Osteoblast (primary cell): ENCODE measurements at places on chromosomes 6 and 20. TPM values are rescaled to one million over a fixed set of nuclear protein-coding genes. Genes with fewer than 3 reads are reported as not detected.

The ENPP5 gene
- 2.5 and 5.3 TPM in 2 replicates for total RNA-seq

The SSTR4 gene
- total RNA-seq = not detected in 2 replicates

The KHDC1L gene
- 0.72 TPM in 1 of 2 replicates, not detected in the other for total RNA-seq

The CST5 gene
- total RNA-seq = not detected in 2 replicates

The GPR63 gene
- under 0.01 TPM in 2 replicates for total RNA-seq

The CST11 gene
- total RNA-seq = not detected in 2 replicates

The HLA-DPA1 gene
- total RNA-seq = 5.4 and 30.4 TPM in 2 replicates

The ID1 gene
- total RNA-seq = 56.3 and 82.5 TPM in 2 replicates

The TPD52L1 gene
- 22.7 and 35.5 TPM in 2 replicates for total RNA-seq

The ACSS1 gene
- total RNA-seq = 1.4 and 2.1 TPM in 2 replicates

The DDX43 gene
- total RNA-seq = 5.0 and 8.7 TPM in 2 replicates

- DNase-seq = peak; percentile 95
Observed at GRCh38 chr6:136550330-136551071, at the start of gene MAP7. Gene MAP7 (minus strand): TSS chr6:136550422. CDS start chr6:136550408, 14 bp downstream.

DNA sequence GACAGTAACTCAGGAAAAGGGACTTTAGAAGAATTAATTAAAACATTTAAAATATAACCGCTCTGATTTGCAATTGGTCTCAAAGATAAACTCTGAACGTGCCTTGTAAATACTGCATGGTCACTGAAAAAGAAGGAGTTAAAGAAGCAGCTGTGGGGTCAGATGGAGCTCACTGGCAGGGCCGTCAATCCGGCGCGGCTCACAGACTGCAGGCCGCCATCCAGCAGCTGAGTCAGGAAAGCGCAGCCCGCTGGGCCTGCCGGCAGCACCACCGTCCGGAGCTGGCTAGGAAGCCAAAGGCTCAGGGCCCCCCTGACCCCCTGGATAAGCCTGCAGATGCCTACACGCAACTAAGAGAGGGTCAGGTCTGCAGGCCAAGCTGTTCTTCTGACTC lies 54.2 kb upstream of the FRMD1 start:
- peak; percentile 93 for DNase-seq

- DNase-seq = no peak
Observed at GRCh38 chr20:38651154-38651553, 49.5 kb downstream of the ARHGAP40 start.

DNA sequence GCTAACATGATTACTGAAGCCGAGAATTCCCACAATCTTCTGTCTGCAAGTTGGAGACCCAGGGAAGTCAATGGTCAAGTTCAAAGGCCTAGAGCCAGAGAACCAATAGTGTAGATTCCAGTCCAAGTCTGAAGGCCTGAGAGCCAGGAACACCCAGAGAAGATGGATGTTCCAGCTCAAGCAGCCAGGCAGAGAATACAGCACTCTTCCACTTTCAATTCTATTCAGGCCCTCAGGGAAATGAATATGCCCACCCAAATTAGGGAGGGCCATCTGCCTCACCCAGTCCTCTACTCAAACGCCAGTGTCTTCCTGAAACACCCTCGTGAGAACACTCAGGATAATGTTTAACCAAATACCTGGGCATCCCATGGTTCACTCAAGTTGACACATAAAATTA lies 123.5 kb downstream of the THBS2 start:
- DNase-seq = no peak

DNA sequence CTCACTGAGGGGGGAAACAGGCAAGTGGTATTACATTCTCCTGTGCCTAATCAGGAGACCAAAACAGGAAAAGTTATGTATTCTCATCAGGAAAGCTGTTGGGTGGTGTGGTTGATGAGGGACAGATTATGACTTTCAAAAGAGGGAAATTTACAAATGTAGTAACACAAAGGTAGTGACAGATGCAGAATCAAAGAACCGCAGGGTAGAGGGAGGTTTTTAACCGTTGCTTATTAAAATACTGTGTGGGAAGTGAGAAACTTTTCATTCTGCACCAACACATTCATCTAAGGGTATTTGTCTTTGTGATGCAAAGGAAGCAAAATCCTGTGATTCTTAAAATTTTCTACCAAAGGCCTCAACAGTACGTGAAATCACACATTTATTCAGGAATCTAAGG lies 288.2 kb upstream of the MAN1A1 start:
- no peak for DNase-seq

GRCh38 chr20:17314264-17314663 lies 87.4 kb downstream of the PCSK2 start:
- no peak for DNase-seq

GRCh38 chr20:32482442-32483261 lies 102.5 kb downstream of the NOL4L start:
- peak; percentile 82 for DNase-seq

DNA sequence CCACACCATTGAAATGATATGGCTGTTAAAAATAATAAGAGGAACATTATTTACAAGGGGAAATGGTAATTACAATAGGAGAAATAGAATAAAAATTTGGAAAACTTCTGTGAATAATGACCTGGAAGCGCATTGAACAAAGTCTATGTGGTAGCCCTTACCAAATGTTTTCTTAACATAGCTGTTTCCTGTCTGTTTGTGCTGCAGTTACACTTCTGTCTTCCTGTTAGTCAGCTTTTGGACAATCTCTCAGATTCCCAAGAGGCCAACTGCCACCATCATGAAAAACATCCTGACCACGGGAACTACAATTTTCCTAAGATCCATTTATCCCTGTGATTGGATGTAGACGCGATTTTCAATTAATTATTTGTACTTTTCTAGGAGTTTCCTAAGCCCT lies 754.4 kb upstream of the MARCKS start:
- no peak for DNase-seq

- peak; percentile 88 for DNase-seq
Observed at GRCh38 chr6:2839195-2839981, 2.3 kb downstream of the SERPINB1 start.

GRCh38 chr6:23403460-23403859 lies 722.6 kb upstream of the NRSN1 start:
- no peak for DNase-seq

GRCh38 chr6:75579951-75580350 lies 21.7 kb upstream of the SENP6 start:
- DNase-seq = no peak

DNA sequence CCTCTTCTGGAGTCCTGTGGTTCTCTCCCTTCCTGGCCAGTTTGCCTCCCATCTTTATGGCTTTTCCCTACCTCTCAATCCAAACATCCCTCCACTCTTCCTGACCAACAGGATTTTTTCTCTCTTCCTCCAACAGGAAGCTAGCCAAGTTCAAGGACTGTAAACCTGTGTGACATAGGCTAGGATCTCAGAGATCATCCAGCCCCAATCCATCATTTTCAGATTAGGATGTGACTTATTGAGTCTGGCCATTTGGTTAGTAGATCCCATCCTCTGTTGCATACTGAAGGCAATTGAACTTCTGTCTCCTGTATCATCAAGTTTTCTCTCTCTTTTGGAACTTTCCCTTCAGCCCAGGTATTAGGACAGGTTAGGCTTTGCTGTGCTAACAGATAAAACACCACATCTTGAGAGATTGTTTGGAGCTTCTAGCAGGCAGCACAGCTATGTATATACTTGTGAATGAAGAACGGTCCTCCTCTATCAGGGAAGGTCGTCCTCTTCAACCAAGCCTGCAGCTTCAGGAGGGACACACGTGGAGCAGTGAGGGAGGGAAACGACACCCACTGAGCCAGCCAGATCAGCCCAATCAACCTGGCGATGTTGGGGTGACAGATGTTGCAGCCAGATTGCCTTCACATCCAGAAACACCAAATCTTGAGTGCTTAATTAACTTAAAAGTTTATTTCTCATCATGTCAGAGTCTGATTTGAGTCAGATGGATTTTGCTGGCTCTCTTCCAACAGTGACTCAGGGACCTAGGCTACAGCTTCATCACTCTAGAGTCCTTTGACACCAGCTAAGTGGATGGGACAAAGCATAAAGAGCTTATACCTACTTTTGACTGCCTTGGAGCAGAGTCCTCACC lies 106.8 kb downstream of the GJA10 start:
- no peak for DNase-seq

DNA sequence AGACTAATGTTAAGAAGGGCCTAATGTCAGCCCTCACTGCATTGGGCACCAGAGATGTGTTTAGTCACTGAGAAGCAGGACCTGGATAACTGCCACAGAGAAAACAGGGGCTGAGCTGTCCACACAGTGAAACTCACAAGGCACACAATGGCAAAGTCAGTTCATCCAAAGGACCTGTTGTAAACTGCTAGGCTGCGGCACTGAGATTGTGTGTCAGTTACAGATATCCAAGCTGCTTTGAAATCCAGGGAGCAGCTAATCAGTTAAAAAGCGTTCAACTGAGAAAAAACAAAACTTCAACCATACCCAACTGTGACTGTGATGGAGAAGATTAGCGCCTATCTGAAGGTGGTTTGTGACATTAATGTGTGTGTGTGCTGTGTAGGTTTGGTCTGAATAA lies 27.8 kb upstream of the TMEM14A start:
- no peak for DNase-seq

- no peak for DNase-seq
Observed at GRCh38 chr20:801678-802077, 31.8 kb upstream of the FAM110A start.

GRCh38 chr6:62980724-62981123 lies 230.5 kb upstream of the FKBP1C start:
- no peak for DNase-seq

- DNase-seq = no peak
Observed at GRCh38 chr6:105867821-105868220, 218.3 kb upstream of the PRDM1 start.

DNA sequence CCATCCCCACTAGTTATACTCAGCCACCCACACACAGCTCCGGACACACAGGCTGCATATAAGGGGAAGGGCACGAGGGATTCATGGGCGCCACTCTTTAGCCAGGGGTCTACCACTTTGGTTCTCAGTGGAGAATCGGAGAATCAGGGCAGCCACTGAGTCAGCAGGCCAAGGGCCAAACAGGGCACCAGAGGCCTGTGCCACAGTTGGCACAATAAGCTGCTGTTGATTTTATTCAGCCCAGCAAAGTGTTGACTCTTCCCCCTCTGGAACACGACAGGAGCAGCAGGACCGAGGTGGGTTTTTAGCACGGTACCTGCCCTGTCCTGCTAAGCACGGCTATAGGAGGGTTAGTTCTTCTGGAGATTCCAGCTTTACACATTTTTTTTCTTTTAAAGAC lies 48.3 kb downstream of the GJA10 start:
- no peak for DNase-seq
